ENCODE measurements at places on chromosomes 5 and 9.

DNA sequence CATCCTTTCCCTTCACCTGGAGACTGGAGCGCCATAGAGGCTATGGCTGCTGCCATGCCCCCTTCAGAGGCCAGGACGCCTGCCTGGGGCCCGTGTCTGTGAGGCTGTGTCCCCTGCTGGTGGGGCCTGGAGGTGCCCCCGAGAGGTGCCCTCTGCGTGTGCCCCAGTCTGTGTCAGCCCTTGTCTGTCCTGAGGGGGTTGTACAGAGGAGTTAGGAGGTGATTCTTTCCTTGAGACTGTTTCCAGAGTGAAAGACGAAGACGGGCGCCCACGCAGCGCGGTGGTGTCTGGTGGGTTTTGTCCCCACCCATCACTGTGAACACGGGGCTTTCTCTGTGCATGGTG lies 24.6 kb downstream of the TRAF2 start:
- DNase-seq, result no peak

DNA sequence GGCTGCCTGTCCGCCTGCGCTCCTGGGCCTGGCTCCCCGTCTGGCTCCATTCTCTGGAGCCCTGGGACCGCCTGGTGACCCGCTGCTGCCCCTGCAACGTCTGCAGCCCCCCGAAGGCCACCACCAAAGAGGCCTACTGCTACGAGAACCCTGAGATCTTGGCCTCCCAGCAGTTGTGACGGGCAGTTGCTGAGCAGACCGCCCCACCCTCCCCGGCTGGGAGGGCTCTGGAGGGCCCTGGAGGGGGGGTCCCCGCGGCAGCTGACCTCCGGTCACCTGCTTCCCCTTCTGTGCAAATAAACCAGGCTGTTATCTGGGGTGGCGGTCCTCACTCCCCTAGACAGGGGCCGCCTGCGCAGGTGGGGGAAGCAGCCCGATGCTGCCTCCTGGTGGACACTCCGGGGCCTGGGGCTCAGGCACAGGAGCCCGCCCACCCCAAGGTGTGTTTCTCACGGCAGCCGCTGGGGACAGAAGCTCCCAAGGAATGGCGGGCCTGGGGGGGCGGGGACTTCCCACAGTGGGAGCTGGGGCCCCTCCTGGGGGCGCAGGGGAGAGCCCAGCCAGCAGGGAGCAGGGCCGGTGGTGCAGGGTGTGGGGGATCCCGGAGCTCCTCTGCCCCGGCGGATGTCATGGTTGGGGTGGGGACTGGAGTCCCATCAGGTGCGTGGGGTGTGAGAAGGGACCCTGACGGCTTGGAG lies 4.7 kb upstream of the TUBB4B start:
- peak; percentile 79 for DNase-seq

GRCh38 chr9:115229496-115229895 lies 111.5 kb upstream of the TNC start:
- DNase-seq, result no peak

DNA sequence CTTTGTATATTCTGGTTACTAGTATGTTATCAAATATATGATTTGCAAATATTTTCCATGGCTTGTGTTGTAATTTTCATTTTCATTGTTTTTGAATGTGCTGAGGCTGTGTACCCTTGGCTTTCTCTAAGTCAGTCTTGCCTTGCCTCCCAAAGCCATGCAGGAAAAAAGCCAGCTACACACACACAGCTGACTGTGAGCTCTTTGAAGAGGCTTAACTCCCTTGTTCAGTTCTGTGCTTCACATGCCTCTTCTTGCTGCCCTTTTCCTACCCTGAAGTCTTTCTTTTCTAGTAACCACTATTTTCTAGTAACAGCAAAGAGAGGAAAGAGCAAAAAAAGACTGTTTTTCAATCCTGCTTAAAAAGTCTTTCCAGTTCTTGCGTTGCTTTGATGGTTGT lies 53.9 kb downstream of the KCNN2 start:
- DNase-seq, result no peak

DNA sequence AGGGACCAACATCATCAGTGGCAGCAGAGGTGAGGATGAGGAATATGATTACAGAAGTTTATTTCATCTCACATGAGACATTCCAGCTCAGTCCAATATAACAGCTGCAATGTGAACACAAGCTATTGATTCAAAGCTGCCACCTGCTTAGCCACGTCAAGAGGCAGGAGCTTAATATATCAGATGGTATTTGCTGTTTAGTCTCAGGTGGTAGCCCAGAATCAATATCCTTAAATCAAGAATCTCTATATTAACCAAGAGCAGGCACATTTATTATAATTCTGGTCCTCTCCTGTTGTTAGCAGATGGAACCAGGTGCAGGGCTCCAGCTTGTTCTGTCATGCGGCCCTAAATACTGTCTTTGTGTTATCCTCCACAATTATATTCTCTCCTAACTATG lies 431.6 kb downstream of the ICE1 start:
- DNase-seq, result no peak

DNA sequence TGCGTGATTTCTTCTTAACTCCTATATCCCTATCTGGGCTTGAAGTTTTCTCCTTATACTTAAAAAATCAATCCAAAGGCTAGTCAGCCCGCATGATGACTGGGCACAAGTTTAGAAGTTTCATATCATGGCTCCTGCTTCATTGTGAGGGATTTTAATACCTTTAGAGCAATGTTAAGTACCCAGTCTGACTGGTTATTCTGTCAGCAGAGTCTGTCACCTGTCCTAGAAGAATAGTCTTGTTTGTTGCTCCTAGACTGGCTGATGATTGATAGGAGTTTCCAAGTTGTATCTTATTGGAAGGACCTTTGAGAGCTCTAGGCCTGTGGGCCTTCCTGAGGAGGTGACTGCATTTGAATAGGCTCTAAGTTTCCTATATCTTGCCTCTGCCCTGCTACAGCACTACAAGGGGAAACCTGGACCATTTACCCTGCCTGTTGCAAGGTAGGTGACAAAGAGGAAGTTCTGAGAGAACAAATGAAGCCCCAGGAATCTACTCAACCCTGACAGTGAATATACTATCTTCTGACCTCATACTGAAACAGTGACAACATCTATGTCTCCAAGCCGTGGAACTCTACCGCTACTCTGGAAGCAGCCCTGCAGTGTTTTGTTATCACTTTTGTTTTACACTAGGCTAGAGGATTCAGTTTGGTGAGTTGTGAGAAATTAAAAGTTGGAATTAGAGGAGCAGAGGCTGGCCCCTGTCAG lies 66.5 kb downstream of the F2RL2 start:
- DNase-seq, result no peak

DNA sequence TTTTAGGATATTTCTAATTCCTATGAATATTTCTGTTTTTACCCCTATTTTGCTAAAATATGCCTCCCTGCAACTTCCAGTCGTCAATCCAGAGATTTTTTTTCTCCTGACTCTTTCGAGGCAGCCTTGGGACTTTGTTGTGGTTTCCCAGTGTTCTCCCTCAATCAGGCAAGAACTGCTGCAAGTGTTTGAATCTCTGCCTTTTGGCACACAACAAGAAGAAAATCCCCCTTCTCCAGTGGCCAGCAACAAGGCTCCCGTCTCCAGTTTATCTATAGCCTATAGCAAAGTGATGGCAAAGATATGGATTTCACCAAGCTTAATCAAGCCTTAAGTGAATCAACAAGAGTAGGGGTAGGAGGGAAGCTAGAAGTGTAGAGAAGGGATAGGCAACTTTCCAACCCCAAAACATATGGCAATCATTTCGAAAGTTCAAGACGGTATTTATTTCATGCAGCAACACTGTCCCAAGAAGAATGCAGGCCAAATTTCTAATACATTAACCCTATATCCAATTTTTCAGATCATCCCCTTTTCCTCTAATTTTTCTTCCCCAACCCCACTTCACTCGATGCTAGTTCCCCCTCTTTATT lies 37.7 kb upstream of the PAPPA start:
- no peak for DNase-seq

DNA sequence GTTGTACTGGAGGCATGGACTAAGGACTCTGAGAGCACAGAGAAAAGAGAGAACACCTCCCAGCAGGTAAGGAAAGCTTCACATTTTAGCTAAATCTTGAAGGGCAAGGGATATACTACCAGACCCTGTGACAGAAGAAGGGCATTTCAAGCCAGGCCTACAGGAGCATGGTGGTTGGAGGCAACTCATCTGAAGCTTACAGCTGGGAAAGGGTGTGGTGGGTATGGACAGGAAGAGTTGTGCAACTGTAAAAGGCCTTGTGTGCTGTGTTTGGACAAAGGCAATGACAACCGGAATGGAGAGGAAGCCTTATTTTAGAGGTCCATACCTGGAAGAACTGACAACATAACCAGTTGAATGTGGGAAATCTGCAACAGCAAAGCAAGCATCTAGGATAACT lies 31.2 kb downstream of the NIPSNAP3B start:
- DNase-seq, result no peak

DNA sequence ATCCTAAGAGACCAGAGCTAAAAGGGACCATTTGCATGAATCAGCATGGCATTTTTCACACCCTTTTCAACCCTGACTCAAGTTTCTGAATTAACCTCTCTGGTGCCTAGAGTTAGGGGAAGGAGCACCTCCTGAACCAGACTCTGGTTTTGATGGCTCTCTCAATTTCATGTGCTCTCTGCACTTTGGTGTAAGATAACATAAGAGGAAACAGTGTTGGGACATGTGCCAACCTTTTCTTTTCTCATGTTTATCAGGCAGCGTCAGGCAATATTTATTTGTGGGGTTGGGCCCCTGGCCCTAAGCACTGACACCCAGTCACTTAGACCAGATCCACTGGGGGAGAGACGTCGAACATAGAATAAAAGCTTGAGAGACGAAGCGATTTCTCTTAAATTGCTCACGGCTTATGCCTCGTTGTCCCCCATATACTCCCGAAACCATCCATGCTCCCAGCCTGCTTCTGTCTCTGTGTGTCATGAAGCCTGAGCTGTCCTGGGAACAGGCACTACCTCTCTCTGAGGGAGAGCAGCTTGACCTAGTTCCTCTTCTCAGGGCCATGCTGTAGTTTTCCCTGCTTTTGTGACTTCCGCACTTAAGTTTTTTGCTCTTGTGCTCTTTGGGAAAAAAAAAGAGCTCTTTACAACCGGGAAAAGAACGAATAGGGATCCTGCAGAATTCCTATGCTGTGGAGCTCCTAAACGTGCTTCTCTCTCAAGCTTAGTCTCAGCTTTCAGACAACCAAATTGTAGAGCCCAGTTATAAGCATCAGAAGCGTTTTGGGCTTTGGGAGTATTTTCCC lies 195.7 kb downstream of the NR3C1 start:
- no peak for DNase-seq

GRCh38 chr5:160054047-160054446 lies 45.1 kb downstream of the TTC1 start:
- no peak for DNase-seq

- no peak for DNase-seq
Observed at GRCh38 chr5:159912033-159912800, 4.1 kb upstream of the ADRA1B start.

DNA sequence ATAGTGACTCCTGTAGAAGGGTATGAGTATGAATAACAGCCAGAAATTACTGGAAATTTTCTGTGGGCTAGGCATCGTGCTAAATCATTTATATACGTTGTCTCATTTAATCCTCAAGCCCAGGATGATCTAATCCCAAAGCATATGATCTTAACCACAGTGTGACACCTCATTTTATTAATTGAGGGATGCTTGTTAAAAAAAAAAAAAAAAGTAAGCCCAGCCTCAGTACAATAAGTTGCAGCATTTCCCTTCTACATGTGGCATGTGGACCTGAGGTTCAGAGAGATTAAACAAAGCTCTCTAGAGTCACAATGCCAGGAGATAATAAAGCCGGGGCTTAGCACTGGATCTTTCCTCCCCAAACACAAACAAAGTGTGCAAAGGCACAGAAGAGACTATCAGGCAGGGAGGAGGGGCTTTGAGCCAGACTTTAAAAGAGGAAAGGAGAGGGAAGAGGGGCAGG lies 49.5 kb downstream of the KLF4 start:
- DNase-seq, result no peak

DNA sequence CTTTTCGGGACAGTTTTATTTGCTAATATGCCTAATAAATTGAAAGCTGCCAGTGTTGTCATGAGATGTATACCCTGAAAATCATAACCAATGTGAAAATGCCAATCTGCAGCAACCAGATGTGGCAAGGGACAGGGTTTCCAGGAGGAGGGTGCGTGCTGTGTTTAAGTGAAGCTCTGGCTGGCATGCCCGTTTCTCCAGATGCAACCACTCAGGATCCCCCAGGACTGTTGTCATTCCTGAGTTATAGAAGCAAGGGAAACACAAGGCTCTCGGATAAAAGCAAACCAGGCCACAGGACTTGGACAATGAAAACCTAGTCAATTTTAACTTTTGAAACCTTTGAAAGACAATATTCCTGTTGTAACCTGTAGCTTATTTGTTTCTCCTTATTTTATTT lies 360.2 kb downstream of the SLIT3 start:
- no peak for DNase-seq

DNA sequence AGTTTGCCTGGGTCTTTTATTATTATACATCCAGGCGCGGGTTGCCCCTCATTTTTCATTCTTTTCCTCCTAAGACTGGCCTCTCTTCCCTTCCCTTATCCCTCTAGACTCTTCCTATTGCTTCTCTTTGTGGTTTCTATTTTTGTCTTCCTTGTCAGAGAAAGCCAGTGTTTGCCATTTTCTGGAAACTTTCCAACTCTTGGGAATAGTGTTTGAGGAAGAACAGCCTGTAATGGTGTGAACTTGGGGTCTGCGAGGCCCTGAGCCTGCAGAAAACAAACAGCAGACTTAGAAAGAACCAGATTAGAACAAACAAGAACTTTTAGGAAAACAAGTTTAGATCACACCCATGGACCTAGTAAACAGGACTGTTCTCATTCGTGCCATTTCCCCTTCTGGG lies 15.5 kb downstream of the PRKACG start:
- no peak for DNase-seq
